Articular chondrocyte of knee joint (primary cell): ENCODE measurements at places on chromosomes 1 and 21. TPM values are rescaled to one million over a fixed set of nuclear protein-coding genes. Genes with fewer than 3 reads are reported as not detected.

Gene CTSS
- 12.0 and 18.5 TPM in 2 replicates for total RNA-seq

Gene TCEA3
- 45.6 and 71.5 TPM in 2 replicates for total RNA-seq

Gene CCDC27
- not detected in 2 replicates for total RNA-seq

Gene ZNF697
- total RNA-seq, result 6.1 and 9.4 TPM in 2 replicates

Gene GUCA2B
- total RNA-seq, result not detected in 2 replicates

Gene NOS1AP
- 0.65 and 0.97 TPM in 2 replicates for total RNA-seq

Gene CEP104
- total RNA-seq, result 18.9 and 20.4 TPM in 2 replicates

Gene MCOLN3
- 7.8 and 13.7 TPM in 2 replicates for total RNA-seq

Gene NHLH1
- under 0.01 TPM in 2 replicates for total RNA-seq

Gene COL24A1
- 1.3 and 2.9 TPM in 2 replicates for total RNA-seq

Gene LGR6
- total RNA-seq, result under 0.01 TPM in 1 of 2 replicates, not detected in the other

Gene TRIM67
- under 0.01 and 0.22 TPM in 2 replicates for total RNA-seq

Gene LRRIQ3
- total RNA-seq, result 0.39 and 1.5 TPM in 2 replicates

Gene CASQ2
- not detected in 2 replicates for total RNA-seq

Gene B4GALT2
- 77.1 and 96.3 TPM in 2 replicates for total RNA-seq

Gene DCST1
- not detected in 2 replicates for total RNA-seq

Gene KCNK2
- 12.4 and 46.6 TPM in 2 replicates for total RNA-seq

Gene FCMR
- 0.65 TPM in 1 of 2 replicates, not detected in the other for total RNA-seq

Gene IKBKE
- 17.2 and 18.6 TPM in 2 replicates for total RNA-seq

Gene ANKRD34A
- total RNA-seq, result 0.52 and 0.76 TPM in 2 replicates

Gene VHLL
- 0.22 TPM in 1 of 2 replicates, not detected in the other for total RNA-seq

Gene FAM72B
- total RNA-seq, result 0.91 and 2.1 TPM in 2 replicates

Gene SERPINC1
- 0.11 TPM in 1 of 2 replicates, not detected in the other for total RNA-seq

Gene IQCC
- total RNA-seq, result 1.2 and 1.7 TPM in 2 replicates

Gene SPRR3
- not detected in 2 replicates for total RNA-seq

Gene ADARB1
- total RNA-seq, result 16.5 and 20.4 TPM in 2 replicates

Gene IFI44
- total RNA-seq, result 34.0 and 42.8 TPM in 2 replicates

Gene THEM5
- not detected in 2 replicates for total RNA-seq

Gene TNNT2
- not detected in 2 replicates for total RNA-seq

Gene DPM3
- 19.2 and 39.6 TPM in 2 replicates for total RNA-seq

Gene SEC16B
- 5.7 and 6.0 TPM in 2 replicates for total RNA-seq
